NCI-H2107 (cell line): ENCODE measurements at places on chromosomes 3 and 15.

DNA sequence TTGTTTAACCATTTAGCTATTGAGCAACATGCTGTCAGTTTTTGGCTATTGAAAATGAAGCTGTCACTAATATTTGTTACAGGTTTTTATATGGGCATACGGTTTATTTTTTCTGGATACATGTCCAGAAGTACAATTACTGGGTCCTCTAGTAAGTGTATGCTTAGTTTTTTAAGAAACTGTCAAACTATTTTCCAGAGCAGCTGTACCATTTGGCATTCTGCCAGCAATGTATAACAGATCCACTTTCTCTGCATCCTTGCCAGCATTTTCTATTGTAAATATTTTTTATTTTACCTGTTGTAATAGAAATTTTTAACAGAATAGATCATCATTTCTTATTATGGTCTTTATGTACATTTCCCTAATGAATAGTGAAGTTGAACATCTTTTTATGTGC lies 658.8 kb downstream of the EDEM1 start:
- no peak for DNase-seq

GRCh38 chr3:11284011-11284410 lies 11.8 kb downstream of the ATG7 start:
- DNase-seq: no peak

DNA sequence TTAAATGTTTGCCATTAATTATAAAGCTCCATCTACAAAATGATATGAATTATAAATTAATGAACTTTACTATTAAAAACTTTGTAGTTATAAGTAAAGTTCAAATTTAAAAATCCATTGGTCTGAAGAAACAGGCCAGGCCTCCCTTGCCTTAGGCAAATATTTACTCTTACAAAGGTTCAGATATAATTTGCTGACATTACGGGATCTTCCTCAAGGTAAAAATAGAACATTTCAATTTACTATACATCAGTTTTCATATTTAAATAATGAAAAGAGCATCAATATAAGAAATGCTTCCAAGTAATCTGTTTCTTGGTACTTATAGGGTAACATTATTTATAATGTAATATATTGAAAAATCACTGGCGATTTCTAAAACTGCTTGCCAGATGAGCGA lies 3.7 kb downstream of the CMTM6 start:
- no peak for DNase-seq

GRCh38 chr3:9396301-9396631 lies 1.1 kb upstream of the SETD5 start:
- DNase-seq: no peak

- DNase-seq: no peak
These were observed 17.2 kb downstream of the TRIM71 start for GRCh38 chr3:32835049-32835371.

DNA sequence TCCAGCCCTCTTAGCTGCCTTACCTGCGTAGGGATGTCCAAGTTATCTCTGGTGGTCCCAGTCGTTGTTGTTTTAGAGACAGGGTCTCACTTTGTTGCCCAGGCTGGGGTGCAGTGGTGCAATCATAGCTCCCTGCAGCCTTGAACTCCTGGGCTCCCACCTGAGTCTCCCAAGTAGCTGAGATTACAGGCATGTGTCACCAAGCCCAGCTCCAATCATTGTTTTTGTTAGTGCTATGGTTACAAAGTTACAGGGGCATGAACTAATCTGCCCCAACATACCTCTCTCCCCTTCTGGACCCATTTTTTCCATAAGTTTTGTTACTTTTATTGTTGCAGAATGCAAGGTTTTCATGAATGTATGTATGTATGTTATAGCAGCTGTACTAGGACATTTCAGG lies 54.7 kb downstream of the CTDSPL2 start:
- DNase-seq: no peak

DNA sequence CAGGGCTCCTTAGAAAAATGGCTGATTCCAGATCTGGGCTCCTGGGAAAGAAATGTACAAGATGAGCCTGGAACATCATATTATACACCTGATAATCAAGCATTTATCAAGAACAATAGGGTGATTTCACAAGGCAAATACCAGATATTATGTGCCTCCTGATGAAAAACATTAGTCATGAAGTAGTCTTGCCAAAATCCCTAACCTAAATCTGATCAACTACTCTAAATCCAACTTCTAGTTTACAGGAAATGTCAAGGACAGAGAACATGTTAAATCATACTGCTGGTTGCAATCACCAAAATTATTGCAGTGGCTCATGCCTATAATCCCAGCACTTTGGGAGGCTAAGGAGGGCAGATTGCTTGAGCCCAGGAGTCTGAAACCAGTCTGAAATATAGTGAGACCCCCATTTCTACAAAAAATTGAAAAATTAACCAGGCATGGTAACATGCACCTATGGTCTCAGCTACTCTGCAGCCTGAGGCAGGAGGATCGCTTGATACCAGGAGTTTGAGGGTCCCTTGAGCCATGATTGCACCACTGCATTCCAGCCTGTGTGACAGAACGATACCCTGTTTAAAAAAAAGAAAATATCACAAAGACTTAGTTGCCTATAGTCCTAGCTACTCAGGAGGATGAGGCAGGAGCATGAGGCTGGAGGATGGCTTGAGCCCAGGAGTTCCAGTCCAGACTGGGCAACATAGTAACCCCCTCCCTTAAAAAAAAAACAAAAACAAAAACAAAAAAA lies 34.9 kb upstream of the ATP13A3 start:
- DNase-seq: no peak

GRCh38 chr15:52658955-52659354 lies 20.2 kb downstream of the ATOSA start:
- DNase-seq: no peak

DNA sequence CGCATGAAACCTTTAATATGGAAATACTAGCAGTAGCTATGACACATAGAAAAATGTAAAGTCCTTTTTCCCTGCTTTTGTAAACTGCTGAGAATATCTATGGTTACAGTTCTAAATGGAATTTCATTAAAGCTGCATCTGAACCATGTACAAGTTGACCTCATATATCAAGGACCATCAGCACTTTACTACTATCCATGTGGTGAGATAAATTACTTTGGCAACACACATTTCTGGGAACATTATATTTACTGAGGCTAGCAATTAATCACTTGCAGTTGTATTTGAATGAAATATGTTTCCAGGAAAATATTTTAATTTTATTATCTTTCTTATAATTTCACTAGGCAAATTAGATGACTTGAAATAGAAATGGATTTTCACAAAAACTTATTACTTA lies 545.5 kb downstream of the NAALADL2 start:
- no peak for DNase-seq

GRCh38 chr3:145857956-145858355 lies 303.0 kb downstream of the PLOD2 start:
- DNase-seq: no peak

GRCh38 chr3:184241447-184242296 lies 7.1 kb downstream of the ALG3 start:
- DNase-seq: no peak
